ENCODE measurements at places on chromosomes 7 and 10.
A peak's percentile ranks its signal among the peaks of the same experiment; 100 is the strongest.

GRCh38 chr7:159063046-159063840 lies 81.4 kb downstream of the VIPR2 start:
- DNase-seq, result no peak

GRCh38 chr7:50226669-50227068 lies 77.8 kb upstream of the IKZF1 start:
- no peak for DNase-seq

DNA sequence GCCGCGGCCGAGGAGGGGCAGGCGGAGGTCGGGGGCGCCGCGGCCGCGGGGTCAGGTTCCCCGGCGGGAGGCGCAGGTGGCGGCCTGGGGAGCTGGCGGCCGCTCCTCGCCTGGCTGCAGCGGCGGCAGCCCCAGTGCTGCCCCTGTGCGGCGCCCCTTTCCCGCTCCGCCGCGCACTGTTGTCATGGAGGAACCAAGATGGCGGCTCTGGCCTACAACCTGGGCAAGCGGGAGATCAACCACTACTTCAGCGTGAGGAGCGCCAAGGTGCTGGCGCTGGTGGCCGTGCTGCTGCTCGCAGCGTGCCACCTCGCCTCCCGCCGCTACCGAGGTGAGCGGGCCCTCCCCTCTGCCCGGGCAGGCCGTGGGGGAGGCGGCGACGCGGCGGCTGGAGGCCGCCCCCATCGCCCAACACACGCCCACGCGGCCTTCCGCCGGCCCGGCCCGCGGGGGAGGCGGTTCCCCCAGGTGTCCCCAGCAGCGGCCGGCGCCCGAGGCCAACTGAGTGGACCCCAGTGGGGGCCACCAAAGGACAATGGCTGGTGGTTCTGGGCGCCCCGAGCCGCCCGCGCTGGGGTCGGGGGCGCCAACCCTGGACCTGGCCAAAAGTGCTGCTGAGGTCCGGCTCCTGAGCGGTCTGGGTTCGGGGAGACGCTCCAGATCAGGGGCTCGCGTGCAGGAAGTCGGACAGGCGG lies 425 bp downstream of the CASD1 start:
- peak; percentile 71 for DNase-seq

DNA sequence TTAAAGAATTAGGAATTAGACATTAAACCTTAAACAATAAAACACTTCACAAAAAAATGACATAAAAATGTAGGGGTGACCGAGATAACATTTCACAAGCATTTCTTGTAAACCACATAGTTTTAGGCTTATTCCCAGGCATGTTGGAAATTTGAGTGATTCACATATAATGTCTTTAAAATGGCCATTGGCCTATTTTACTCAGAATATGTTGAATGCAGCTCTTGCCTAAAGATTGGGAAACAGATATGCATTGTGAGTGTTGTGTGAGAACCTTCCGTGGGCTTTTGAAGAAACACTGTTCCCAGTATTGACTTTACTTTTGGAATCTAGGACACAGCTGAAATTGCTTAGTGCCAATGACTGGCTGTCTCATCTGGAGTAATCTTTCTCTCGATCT lies 79.6 kb downstream of the ARL5B start:
- no peak for DNase-seq

DNA sequence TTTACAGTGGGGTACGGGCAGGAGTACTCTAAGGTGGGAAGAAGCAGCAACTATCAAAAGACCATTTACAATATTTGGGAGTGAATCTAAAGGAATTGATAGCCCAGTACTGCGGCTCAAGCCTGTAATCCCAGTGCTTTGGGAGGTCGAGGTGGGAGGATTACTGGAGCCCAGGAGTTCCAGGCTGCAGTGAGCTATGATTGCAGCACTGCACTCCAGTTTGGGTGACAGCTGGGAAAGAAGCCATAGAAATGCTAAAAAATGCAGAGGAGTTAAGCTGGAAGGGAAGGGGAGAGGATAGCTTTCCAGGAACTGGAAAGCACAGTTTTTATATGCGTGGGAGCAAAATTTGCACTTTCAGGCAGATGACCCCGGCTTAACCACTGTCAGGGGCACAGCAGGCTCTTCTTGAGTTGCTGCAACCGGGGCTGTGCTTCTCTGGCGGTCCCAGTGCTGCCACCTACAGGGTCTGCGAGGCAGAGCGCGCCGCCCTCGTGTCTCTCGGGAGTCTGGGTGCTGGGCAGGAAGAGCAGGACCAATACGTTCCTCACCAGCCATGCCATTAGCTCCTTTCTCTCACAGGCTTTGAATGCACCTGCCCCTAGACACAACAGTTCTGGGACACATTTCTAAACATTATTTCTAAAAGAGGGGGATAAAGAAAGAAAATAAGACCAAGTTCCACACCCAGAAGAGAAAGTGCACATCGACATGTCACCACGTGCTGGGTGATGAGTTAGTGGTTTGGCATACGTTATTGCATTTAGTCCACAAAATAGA lies 10.1 kb upstream of the BMPER start:
- peak; percentile 36 for DNase-seq

GRCh38 chr7:70590126-70590854 lies 541.7 kb upstream of the GALNT17 start:
- DNase-seq, result no peak

DNA sequence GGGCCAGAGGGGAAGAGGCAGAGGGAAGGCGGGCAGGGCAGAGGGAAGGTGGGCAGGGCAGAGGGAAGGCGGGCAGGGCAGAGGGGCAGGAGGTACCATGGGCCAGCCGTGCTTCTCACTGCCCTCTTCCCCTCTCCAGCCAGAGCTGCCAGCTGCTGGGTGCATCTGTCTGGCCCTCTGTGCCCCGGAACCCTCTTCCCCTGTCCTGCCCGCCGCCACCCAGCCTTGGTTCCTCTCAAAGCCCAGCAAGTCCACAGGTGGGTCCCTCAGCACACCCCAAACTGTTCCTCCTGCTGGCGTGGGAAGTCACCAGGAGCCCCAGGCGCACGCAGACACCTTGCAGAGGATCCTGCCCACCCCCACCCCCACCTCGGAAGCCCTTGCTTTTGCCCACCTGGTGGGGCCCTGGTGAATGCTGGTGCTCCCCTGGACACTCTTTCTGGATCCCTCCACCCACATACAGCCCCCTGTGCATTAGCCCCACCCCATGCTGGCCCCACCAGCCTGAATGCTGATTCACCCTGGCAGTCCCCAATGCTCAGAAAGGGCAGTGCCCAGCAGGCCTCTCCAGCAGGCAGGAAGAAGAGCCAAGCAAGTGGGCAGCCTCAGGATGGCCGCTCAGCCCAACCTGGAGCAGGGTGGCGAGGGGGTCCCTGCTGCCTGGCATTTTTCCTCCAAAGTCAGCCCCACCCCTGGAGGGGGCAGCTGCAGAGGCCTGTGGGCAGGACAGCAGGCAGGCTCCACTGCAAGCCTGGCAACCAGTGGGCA lies 1.9 kb upstream of the PWWP2B start:
- no peak for DNase-seq

- DNase-seq, result no peak
Observed at GRCh38 chr7:150379441-150380379, 580 bp downstream of the ZNF775 start.

DNA sequence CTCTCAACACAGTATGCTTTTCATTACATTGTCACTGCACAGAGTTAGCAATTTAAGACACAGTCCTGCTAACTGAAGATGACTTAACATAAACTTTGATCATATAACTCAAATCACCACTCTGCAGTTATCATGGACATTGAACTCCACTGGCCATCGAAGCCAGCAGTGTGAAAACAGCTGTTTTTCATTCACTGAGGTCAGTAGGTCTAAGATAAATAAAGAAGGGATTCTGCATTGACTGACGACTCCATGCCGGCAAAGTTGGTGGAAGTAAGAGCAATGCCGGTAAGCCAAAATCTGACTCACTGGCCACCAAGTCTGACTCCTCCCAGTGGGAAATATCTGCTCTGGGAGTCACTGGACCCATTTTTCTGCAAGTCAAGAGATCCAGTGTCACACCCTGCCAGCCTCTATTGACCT lies 449.9 kb upstream of the ANKRD30A start:
- no peak for DNase-seq

- no peak for DNase-seq
Observed at GRCh38 chr10:104045151-104046089, 40.3 kb downstream of the COL17A1 start.

DNA sequence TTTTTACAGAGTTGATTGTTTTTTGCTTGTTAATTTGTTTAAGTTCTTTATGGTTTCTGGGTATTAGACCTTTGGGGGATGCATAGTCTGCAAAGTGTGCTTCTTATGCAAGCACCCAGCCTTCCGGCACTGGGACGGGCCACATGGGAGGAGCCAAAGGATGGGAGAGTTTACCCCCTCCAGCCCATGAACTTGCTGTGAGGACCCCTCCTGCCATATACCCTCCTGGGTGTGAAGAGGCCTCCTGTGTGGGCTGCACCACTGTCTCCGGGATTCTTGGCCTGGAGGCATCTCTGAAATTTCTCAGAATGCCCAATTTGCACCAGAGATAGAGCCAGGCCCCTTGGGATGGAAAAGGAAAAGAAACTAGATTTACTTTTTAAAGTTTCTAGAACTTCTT lies 150.7 kb downstream of the MGMT start:
- no peak for DNase-seq

GRCh38 chr7:26183545-26184280 lies 16.8 kb downstream of the HNRNPA2B1 start:
- no peak for DNase-seq

DNA sequence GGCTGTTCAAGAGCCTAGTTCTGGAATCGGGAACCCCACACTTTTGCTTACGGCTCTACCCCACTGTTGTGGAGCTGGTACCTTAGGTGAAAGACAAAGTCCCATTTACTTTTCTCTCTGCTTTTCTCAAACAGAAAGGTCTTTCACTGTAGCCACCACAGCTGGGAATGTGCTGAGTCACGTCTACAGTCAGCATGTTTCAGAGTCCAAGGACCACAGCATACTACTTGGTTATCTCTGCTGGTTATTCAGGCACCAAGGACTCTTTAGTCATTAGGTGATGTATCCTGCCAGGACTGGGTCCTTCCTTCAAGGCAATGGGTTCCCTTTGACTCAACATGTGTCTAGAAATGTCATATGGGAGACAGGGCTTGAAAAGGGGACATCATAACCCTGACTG lies 266.8 kb upstream of the STEAP1 start:
- no peak for DNase-seq

DNA sequence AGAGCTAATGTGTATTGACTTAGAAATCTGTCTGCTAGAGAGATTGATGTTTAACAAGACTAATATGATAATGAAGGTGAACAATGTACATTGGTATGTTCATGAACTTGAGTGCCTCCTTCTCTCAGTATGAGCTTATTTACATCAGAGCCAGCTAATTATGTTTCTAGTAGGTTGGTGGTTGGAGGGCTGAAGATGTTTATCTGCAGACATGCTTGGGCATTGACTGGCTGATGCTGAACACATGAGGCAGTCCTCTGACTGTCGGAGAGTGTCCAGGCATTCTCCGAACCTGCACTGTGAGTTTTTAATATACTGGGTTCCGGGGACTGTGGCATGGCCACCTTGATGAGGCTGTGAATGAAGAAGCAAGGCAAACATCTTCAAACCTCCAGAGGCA lies 47.5 kb downstream of the BMPER start:
- no peak for DNase-seq

DNA sequence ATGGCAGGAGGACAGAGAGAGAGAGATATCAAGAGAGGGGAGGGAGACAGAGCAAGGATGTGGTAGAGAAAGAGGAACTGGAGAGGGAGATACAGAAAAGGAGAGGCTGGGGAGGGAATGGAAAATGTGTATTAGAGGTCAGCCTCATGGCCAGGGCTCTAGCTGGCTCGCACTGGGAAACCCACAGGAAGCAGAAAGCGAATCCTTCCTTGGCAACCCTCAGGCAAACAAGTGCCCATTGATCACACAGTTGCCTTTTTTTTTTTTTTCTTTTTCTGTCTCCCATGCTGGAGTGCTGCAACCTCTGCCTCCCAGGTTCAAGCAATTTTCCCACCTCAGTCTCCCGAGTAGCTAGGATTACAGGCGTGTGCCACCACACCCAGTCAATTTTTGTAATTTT lies 391.2 kb downstream of the TYW1 start:
- DNase-seq, result no peak

- no peak for DNase-seq
Observed at GRCh38 chr10:99484626-99485581, 47.8 kb upstream of the NKX2-3 start.

- DNase-seq, result no peak
Observed at GRCh38 chr10:86755454-86755739, 1.0 kb upstream of the BMPR1A start.

GRCh38 chr7:137316648-137317353 lies 26.7 kb downstream of the PTN start:
- DNase-seq, result no peak

- no peak for DNase-seq
Observed at GRCh38 chr10:99318048-99318447, 11.1 kb upstream of the CNNM1 start.

- no peak for DNase-seq
Observed at GRCh38 chr7:17700138-17700537, 240.2 kb downstream of the SNX13 start.

DNA sequence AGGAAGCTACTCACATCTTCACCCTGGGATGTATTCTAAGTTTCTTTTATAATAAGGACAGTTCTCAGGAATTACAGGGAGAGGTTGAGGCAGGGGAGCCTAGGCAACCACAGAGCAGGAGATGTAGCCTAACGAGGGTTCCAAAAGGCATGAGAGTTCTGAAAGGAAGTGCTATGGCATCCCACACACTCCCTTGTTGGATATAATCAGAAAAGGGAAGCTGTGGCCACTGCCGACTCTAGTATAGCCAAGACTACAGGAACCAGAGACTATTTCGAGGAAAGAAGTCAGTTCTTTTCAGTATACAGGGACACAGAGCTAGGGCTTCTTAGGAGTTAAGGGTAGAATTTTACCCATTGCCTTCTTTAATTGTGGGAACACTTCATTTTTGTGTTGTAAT lies 11.0 kb downstream of the PRR15 start:
- no peak for DNase-seq

GRCh38 chr10:12459762-12460161 lies 110.4 kb downstream of the CAMK1D start:
- DNase-seq, result no peak

DNA sequence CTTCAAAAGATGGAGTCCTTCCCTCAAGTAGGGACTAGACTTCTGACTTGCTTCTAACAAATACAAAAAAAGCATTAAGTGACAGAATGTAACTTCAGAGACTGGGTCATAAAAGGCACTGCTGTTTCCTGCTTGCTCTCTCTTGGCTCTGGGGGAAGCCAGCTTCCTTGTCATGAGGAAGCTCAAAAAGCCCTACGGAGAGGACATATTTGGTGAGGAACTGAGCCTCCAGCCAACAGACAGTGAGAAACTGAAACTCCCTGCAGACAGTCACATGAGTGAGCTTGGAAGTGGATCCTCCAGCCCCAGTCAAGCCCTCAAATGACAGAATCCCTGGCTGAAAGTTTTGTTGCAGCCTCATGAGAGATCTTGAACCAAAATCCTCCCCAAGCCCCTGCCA lies 26.3 kb upstream of the SLC35G1 start:
- DNase-seq, result no peak

GRCh38 chr10:77926566-77927401 lies at the start of gene DLG5:
Gene DLG5, minus strand, starts transcription at chr10:77926755. Its CDS starts 235 bp downstream, at chr10:77926520.
- DNase-seq, result peak; percentile 61
